ENCODE measurements at places on chromosomes 1 and 21.

GRCh38 chr1:170730438-170730837, 66.5 kb downstream of the PRRX1 start:
- no peak for ATAC-seq

GRCh38 chr1:197920414-197921117, 3.4 kb downstream of the LHX9 start:
- no peak for ATAC-seq

DNA sequence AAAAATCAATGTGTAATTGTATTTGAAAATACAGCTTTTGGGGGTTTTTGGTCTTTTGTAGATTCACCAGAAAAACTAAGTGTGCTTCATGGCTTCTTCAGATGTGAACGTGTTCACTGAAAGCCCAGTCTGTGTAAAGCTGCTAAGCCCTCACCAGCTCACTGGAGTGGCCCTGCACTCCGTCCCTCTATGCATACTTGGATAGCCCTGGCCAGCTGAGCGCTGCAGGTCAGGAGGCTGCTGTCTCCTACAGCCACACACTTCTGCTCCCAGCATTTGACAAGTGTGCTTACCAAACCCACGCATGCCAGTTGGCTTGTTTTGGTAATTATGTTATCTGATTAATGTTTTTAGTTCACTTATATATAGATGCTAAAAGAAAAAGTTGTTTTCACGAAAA, 163.5 kb downstream of the TLR5 start:
- ATAC-seq: no peak

- ATAC-seq: no peak
These were observed 106.1 kb downstream of the RWDD3 start for GRCh38 chr1:95340061-95340460.

DNA sequence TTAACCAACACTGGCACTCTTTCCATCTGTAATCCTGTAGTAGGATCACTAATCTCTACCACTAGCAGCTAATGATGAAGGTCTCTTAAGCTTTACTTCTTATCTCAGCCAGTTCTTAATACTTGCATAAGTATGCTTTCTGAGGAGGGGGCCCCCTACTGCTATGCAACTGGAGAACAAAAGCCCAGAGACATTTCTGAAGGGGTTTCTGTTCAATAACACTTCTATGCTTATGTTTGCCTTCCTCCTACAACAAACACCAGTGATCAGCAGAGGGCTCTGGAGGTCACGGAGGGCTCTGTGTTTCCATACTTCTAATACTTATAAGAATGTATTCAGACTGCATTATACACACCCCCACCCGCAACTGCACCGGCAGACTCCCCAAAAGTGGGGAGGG, 215.8 kb downstream of the BARHL2 start:
- no peak for ATAC-seq

DNA sequence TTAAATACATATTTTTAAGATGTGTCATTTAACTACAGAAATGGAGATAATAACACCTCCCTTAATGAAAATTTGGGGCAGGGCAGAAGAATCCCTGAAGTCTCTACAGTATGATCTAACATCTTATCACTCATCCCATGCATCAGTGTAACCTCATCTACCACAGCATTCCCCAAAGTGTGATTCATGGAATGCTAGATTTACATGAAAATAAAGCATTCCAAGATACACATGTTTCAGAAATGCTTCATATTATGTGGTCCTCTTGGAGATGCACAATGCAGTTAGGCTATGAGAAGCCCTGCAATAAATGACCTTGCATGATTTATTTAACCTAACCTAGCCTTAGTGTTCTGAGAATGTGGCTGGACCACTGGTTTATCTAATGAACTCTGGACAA, 166.9 kb upstream of the SYT6 start:
- no peak for ATAC-seq

DNA sequence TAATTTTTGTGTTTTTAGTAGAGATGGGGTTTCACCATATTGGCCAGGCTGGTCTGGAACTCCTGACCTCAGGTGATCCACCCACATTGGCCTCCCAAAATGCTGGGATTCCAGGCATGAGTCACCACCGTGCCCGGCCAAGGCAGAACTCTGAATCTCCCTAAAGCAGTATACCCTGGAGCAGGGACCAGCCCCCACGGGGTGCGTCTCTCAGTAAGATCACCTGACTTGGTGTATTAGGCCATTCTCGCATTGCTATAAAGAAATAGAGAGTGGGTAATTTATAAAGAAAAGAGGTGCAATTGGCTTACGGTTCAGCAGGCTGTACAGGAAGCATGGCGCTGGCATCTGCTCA, 14.2 kb downstream of the DFFB start:
- ATAC-seq: no peak

GRCh38 chr21:25929856-25930520, 195.2 kb downstream of the GABPA start:
- ATAC-seq: no peak

DNA sequence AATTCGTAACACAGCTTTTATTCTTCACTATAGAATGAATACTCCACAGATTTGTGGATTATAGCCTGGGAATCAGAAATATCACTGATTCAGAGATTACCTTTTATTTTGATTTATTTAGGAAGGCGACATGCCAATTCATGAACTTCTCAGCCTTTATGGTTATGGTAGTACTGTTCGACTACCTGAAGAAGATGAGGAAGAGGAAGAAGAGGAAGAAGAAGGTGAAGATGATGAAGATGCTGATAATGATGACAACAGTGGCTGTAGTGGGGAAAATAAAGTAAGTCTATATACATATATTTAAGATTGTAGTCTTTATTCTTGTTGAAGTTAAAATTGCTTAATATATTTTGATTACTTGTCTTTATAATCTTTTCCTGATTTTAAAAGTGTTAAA, 33.1 kb downstream of the MIER1 start:
- no peak for ATAC-seq

DNA sequence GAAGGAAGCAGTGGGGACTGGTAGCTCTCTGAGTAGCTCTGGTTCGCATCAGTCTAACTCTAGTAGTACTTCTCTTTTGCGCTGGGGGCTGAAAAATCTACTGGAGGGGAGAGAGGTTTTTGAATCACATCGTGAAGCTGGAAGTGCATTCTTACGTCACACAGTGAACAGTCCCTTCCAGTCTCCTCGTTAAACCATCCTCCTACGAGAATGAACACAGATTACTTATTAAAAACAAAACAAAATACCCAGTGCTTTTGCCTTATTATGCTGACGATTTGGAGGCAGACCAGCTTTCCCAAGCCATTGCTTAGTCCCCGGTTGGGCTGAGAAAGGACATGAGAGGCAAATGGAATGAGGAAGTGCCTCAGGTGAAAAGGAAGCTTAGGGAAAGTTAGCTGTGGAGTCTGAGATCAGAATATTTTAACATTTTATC, 16.1 kb downstream of the HUNK start:
- no peak for ATAC-seq

- no peak for ATAC-seq
These were observed 349.6 kb downstream of the SMYD3 start for GRCh38 chr1:246157516-246157915.

- no peak for ATAC-seq
These were observed 133.8 kb downstream of the PTPRC start for GRCh38 chr1:198772626-198773025.

DNA sequence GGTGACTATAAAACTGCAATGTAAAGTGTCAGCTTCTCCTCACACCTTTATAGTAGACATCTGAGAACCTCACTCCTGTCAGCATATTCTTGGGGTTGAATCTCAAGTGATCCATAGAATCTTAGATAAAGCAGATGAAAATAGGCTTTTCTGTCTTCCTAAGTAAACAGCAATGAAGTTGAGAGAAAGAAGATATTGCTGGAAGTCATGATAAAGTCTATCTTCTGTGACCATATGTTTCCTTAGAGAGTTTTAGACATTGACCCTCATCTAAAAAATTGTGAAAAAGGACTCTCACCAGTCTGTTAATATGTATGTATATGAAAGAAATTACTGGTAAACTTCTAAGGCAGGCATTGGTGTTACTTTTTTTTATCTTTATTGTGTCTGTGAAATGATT, 66.8 kb downstream of the LIPI start:
- ATAC-seq: no peak

- ATAC-seq: no peak
These were observed 13.9 kb downstream of the CHIT1 start for GRCh38 chr1:203215573-203215972.

DNA sequence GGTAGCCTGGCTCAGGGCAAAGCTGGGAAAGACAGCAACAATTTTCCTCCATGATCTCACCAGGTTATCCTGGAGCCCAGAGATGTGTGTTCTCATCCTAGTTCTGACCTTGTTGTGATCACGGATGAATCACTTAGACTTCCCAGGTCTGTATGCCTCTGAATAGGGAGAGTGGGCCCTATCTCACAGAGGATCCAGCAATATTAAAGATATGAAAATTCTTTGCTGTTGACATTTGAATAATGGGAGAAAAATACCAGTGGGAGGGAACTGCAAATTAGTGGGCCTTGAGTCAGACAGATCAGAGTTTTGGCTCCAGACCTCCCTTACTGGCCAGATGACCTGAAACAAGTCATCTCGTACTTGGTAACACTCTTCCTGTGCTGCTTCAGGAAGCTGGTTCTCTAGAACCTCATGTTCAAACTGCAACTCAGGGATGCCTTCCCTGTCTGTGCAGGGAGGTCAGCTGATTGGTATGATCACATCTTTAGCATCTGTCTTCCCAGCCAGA, 32.8 kb upstream of the RNF19B start:
- ATAC-seq: no peak

GRCh38 chr1:81559662-81560350, 240.9 kb upstream of the ADGRL2 start:
- no peak for ATAC-seq

DNA sequence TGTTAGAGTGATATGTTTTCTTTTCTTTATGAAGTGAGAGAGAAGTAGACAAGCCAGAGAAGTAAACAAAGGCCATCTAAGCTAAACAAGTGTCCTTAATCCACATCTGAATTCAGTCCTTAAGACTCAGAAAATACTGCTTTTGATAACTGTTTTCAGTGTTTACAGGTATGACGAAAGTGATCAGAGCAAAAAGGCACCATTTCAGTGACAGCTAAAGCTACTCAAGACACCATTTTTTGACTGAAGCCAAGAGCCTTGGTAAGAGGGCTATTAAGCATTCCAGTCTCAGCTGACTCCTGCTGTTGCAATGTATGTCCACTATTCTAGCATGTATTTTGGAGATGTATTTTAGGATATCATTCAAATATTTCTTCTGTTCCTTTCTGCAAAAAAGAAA, 4.1 kb downstream of the KMO start:
- no peak for ATAC-seq

DNA sequence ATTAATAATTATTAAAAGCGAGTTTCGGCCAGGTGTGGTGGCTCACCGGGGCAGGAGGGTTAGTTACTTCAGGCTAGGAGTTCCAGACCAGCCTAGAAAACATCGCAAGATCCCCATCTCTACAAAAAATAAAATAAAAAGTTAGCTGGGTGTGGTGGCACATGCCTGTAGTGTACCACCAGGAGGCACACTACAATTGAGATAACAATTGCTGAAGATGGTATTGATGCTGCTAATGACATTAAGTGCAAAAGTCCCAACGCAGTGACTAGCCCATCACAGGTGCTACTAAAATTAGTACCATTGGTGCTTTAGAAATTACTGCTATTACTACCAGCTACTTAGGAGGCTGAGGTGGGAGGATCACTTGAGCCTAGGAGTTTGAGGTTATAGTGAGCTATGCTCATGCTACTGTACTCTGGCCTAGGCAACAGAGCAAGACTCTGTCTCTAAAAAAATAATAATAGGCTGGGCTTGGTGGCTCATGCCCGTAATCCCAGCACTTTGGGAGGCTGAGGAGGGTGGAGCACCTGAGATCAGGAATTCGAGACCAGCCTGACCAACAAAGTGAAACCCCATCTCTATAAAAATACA, 156.6 kb downstream of the GREM2 start:
- ATAC-seq: no peak

- no peak for ATAC-seq
These were observed 327.7 kb downstream of the PTPRC start for GRCh38 chr1:198966519-198966918.

- ATAC-seq: peak; percentile 98
These were observed 29.1 kb downstream of the KNCN start for GRCh38 chr1:46522184-46522968.

DNA sequence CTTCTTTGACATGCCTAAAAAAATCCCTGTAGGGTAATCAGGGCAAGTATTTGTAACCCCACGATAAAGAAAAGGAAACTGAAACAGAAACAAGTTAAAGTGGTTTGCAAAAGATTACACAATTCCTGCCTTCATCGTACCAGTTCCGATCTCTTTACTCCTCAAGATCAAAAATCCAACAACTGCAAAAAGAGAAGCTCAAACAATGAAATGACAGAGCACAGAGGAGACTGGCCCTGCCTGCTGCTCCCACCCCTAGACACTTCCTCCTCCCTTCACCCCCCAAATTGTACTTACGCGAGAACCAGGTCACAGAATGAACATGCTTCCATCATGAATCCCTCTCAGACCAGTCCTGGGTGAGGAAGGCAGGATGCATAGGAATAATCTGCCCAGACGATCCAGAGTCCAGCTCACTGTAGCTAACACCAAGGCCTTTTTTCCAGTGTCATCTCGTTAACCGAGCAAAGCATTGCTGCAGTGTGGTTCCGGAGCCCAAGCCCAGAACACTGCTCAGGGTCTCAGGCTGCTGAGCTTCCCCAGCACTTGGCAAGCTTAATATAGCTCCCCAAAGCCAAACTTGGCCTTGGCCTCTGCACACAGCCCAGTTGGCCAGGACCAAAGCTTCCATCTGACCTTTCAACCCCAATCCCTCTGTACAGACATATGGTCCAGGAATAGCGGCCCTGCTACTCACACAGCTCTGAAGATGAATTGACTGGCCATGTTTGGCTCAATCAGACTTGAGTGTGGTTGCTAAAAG, 20.3 kb downstream of the RXRG start:
- ATAC-seq: peak; percentile 32

GRCh38 chr1:12143631-12144155, 23.1 kb upstream of the TNFRSF1B start:
- peak; percentile 49 for ATAC-seq

- peak; percentile 90 for ATAC-seq
These were observed 84.5 kb upstream of the SAMSN1 start for GRCh38 chr21:14630556-14631069.

- no peak for ATAC-seq
These were observed 333.5 kb upstream of the B3GALT2 start for GRCh38 chr1:193519922-193520321.

DNA sequence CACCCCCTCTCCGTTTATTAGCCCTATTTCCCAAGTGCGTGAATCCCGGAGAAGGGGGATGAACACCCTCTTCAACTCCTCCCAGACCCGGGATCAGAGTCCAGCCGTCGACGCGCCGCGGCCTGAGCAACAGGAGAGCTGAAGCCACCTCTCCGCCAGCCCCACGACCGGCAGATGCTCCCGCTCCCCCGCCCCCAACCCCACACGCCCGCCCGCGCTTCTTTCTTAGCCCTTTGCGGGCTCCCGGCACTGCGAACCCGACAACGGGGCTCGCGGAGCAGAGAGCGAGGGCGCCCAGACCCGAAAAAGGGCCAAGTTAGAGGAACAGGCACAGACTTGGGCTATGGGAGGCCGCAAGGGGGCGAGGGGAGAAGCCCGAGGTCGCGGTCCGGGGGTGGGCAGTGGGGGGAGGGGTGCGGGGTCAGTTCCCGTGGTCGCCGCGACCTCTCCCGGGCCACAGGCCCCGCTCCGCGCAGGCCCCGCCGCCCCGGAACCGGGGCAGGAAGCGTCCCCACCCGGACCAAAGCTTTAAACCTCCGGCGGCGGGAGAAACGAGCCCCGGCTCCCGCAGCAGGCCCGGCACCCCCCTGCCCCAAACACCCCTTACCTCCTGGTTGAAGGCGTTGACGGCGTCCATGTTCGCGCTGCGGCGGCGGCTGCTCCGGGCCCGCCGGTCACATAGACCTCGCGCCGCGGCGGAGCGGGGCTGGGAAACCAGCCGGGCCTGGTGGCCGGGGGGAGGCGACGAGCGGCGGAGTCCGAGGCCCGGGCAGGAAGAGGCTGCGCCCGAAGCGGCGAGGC, 662 bp downstream of the SCAF4 start:
- peak; percentile 15 for ATAC-seq

Data from activated CD4-positive, CD25-positive, alpha-beta regulatory T cell treated with anti-CD3 and anti-CD28 coated beads, Interleukin-2, amount 50 U/mL, for 24 hours (primary cell).